ENCODE measurements at places on chromosomes 2 and 18. TPM values are rescaled to one million over a fixed set of nuclear protein-coding genes. Genes with fewer than 3 reads are reported as not detected.

DNA sequence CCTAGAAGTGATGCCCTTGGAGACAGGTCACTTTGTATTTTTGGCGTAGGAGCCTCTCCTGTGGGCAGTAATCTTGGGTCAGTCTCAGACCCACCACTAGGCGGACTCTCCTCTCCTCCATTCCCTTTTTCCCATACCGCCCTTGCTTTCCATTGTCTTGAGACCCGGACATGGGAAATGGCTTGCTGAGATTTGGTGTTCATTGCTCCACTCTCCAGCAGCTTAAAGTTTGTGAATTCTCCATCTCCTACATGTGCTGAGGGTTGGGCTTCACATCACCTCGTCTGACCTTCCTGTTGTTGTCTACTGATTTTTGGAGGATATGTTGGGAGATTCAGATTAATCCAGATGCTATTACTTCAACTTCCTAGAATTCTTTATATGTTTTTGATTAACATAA, 159.2 kb upstream of the RAB12 start:
- no peak for DNase-seq

- DNase-seq = no peak
Measured at GRCh38 chr2:134344954-134345697, 91.3 kb downstream of the MGAT5 start.

Gene COA5
- polyA plus RNA-seq = 36.6 TPM

DNA sequence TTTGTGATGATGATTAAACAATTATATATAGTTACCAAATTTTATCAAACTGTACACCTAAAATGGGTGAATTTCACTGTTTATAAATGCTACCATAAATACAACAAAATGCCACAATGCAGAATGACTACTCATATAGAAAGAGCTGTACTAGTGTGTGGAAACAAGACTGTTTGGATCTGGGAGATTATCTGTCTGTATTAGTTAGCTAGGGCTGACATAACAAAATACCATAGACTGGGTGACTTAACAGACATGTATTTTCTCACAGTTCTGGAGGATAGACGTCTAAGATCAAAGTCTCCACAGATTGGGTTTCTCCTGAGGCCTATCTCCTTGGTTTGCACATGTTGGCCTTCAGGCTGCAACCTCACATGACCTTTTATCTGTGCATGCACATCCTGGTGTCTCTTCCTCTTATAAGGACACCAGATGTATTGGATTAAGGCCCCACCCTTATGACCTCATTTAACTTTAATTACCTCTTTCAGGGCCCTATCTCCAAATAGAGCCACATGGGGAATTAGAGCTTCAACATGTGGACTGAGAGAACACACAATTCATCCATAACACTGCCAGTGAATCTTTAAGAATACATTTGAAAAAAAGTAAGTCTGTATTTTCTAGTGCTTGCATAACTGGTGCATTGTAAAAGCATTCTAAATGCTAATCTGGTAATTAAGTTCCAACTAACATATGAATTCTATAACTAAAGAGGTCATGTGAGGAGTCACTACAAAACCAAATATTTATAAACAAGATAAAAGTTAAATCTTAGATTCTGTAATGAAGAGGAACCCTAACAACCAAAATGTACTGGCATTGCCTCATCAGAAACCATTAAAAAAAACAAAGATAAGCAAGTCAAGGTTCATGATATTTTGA, 699.6 kb downstream of the NYAP2 start:
- no peak for DNase-seq

DNA sequence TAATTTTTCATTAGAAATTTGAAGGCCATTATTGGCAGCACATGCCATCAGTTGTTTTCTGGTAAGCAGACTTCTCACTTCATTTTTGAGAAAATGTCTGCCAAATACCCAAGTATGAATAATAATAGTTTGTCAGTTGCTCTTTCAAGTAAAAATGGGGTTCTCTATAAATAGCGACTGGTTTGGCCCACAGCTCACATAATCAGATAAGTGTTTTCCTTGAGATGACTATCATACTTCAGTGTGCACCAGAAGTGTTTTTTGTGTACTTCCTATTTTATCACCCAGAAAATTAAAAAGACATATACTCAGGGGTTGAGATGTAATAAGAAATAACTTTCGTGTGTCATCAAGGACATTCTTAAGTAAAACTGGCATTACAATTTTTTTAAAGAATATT, 147.1 kb downstream of the PHLPP1 start:
- DNase-seq = no peak

GRCh38 chr2:197450465-197450864, 2.9 kb upstream of the COQ10B start:
- DNase-seq = no peak

Gene ANKRD30B
- polyA plus RNA-seq = not detected

GRCh38 chr2:8494589-8494988, 187.3 kb upstream of the ID2 start:
- no peak for DNase-seq

DNA sequence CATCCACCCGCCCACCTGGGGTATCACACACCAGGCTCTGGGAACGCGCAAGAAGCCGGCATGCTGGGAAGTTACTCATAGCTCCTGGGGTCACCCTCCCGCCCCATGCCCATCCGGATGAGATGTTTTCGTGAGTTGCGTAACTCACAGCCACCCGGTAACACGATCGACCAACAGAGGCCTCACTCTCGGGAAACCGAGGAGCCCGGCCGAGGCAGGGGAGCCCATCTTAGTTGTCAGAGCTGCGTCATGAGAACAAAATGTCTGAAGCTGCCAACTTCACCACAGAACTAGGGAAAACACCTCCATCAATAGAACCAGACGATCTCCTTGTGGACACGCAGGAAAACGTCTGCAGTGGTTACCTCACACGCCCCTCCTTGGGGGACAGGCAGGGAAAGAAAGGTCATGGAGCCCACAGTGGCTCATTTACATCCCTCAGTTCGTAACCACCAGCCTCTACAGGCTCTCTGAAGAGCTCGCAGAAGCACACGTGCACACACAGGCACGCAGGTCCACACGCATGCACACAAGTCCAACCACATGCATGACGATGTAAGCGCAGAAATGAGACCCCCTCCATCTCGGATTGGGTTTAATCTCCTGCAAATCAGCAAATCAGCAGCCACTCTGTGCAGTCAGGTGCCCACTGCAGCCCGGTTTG, 26.2 kb downstream of the ADI1 start:
- DNase-seq = no peak

GRCh38 chr2:215903203-215903602, 110.1 kb downstream of the MREG start:
- DNase-seq = no peak

DNA sequence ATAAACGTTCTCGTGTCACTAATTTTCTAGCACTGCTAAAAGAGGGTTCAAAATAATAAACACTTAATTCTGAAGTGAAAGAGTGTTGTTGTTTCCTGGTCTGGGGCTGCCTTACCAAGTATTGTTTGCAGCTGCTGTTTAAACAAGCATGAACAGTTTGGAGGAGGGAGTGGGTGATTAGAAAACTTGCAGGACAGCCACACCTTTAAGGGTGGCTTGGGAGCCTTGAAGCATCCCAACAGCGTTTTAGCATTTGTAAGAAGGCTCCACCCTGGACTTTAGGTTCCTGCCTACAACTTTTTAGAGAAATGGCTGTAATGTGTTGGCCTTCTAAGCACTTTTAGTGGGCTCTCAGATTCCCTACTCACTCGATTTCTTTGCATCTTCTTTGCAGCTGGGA, 371.6 kb downstream of the TGIF1 start:
- no peak for DNase-seq

GRCh38 chr2:234947556-234947955, 4.3 kb upstream of the SH3BP4 start:
- DNase-seq = no peak

Gene SERPINB3
- polyA plus RNA-seq = 4.3 TPM

DNA sequence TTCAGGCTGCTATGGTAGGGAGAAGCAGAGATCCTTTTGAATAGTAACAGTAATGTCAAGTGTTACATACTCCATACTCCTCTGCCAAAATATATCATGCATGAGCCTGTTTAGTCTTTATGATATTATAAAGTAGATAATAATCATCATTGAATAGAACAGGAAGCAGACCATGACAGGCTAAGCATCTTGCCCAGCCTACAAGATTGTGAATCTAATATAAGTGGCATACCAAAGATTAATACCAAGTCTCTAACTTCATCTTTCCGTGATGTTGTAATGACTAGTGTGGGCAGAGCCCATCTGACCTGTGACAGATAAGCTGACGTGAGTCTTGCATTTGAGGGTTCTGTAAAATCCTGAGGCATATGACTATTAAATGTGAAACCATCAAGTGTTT, 13.1 kb downstream of the NDUFB3 start:
- no peak for DNase-seq

DNA sequence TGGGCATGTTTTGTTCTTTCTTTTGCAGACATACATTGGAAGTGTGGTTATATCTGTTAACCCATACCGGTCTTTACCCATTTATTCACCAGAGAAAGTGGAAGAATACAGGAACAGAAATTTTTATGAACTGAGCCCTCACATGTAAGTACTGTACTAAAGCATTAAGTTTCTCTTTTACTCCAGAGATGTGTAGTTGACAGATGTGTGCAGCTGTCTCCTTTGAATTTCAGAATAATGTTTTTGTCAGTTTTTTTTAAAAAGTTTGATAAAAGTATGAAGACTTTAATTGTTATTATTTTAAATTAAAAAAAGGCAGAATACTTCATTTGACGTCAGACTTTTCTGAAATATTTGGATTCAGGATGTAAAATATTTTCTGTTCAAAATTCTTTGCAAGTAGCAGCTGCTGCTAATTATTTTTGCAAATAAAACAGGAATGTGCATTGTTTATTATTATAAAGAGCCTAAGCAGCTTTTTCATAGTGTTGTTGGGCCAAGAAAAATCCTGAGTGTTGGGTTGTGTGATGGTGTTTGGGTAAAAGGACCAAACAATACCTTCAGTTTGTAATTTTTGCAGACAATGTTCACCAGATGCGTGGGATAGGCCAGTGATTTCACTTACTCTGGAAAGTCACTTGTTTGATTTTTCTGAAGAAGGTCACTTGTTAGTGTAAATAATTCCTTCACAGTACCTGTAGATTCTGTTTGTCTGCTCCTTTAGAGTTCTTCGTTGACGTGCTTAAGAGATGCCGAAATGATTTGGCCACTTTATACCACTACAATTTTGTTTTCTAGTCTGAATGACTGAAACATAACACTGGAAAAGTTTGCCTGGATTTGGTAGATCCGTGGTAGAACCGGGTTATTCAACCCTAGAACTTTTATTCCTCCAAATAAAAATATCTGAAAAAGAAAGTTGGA, 51.1 kb downstream of the MYO1B start:
- no peak for DNase-seq

DNA sequence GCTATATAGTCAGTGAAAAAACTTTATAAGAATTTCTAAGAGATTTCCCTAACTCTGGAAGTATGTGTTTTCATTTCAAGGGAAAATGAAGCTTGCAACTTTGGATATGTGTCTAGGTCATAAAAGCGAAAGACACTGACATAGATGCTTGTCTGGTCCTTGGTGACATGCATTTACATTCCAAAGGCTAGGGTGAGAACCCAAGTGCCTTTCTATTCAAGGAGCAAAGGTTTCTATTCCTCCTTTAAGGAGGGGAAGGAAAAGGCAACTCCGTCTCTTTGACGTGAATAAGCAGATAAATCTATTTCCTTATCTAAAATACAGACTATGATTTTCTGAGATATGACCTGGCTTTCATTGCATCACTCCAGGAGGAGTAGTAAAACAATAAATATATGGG, 261.1 kb downstream of the CDH7 start:
- no peak for DNase-seq

- DNase-seq = no peak
Measured at GRCh38 chr2:184178229-184178628, 420.1 kb upstream of the ZNF804A start.

DNA sequence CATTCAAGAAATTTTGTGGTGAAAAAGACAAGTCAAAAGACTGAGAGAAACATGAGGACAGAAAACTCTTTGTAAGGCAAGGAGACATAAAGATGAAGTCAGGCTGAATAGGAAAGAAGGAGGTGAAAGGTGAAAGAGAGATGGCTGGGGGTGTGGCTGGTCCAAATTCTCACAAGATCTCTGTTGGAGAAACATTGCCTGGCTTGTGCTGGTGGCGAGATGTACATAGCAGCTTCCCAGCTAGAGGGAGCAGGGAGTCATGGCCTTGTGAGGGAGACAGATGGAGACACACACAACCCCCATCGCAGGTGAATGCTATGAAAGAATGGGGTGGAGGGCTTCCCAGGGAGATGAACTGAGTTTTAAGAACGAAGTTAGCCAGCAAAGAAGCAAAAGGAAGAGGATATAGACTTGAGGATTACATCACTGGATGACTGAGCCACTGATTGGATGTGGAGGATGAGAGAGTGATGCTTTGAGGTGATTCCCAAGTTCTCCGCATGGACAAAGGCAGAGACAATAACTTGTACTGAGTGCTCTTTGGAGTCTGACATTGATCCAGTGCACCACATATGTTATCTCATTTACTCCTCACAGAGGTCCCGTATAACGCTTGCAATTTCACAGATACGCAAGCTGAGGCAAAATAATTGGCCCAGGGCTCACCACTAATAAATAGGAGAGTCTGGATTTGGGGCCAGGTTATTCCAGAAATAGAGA, 3.7 kb upstream of the EMX1 start:
- no peak for DNase-seq

- DNase-seq = peak; percentile 18
Measured at GRCh38 chr2:35973132-35973736, 382.3 kb upstream of the CRIM1 start.

Gene CHRND
- polyA plus RNA-seq = 152 TPM

DNA sequence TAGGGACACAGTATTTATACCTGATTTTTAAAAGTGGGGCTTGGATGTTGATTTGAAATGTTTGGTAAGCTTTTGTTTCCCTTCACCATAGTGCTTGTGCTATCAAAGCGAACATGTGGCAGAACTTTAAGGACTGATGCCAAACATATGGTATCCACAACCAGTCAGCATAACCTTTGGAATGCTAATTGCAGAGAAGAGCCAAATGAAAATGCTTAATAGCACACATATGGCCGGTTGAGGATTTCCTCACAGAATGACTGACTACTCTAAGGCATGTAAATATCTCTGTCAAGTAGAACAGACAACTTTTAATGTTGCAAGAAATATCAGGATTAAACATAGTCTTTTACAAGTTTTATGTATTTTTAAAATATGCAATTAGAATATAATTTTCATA, 120.9 kb upstream of the COL3A1 start:
- DNase-seq = peak; percentile 77

Gene IL36B
- polyA plus RNA-seq = not detected

- DNase-seq = no peak
Measured at GRCh38 chr2:7620255-7620654, 703.0 kb downstream of the RNF144A start.
